ENCODE measurements at places on chromosomes 1 and 21.

DNA sequence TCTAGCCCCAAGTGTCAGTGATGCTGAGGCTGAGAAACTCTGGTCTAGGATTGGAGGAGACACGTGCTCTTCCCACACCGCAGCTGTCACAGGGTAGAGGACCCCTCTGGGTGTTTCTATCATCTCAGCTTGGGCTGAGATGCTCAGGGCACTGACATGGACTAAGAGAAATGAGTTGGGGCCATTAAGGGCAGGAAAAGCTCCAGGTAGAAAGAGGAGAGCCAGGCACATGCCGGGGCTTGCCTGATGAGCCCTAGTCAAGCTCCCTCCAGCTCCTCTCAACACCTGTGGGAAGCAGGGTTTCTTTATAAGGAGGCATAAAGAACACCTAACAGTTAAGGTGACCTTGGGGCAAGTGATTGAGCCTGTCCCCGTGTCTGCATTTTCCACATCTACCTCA is 17.3 kb downstream of the ABCA4 start:
- DNase-seq: no peak

DNA sequence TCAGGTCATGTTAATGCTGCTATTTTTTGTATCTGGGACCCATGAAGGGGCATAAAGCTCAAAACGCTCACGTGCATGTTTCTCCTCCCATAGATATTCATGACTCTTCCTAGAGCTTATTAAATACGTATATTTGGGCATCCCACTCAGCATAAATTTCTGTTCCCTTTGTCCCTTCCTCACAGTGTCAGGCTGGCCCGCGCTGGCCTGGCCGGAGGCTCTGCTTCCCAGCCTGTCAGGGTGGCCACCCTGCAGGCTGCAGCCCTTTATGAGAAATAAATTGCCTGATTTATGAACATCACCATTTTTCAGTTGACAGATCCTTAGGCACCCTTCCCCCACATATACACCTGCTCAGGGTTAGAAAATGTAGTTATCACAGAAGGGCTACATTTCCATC is 44.0 kb upstream of the NTPCR start:
- no peak for DNase-seq

- no peak for DNase-seq
Observed at GRCh38 chr1:81974222-81974841, 173.6 kb downstream of the ADGRL2 start.

DNA sequence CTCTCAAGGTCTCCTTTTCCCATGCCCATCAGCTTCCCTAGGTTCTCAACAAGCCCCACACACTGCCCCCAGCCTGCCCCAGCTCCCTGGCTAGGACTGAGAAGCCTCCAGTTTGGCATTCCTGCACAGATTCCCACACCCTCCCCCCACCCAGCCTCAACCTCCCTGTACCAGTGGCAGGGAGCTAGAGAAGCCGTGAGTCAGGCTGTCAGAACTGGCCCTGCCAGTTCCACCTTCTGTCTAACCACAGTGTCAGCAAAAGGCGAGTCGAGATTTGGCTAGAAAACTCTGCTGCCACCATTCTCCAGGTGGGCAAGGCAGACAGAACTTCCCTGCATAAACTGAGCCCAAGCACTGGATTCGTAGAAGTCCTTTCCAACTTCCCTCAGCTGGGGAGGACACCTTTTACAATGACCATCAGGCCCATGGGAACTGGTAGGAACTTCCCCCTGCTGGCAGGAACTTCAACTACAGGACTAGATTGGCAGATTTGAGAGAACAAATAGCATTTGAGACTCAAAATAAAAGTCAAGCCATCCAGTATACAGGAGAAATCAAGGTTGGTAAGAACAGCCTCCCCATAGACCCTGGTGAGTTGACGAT is 31.0 kb downstream of the TNNT2 start:
- no peak for DNase-seq

GRCh38 chr1:221816899-221817298 is 75.0 kb upstream of the DUSP10 start:
- no peak for DNase-seq

DNA sequence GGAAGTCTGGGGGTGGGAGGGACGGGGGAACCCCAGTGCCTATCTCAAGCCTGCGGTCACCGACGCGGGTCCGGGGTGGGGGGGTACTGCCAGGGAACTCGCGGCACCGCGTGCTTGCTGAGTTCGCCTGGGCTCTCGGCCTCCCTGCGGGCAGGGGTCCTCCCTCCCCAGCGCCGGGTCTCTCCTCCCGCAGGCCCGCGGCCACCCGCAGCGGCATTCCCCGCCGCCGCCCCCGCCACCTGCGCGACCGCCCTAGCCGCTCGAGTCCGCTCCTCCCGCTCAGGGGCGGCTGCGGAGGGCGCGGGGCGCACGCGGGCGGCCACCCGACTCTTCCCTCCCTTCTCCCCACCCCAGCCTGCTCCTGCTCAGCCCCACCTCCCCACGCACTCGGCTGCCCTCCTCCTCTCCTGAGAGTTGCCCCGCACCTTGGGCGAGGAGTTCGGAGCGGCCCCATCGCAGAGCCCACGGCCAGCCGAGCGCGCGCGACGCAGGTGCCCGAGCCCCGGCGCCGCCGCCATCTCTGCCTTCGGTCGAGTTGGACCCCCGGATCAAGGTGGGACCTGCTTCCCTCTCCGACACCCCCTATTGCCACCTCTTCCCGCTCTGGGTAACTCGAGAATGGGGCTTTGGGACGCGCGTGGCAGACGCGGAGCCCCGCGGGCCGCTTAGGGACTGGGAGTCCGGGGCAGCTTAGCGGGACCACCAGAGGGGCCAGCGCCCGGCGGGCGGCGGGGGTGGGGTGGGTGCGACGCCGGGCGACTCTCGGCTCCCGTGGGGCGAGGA is 105.0 kb downstream of the LEPR start:
- no peak for DNase-seq

GRCh38 chr21:45821315-45821962 is 160.1 kb upstream of the COL6A1 start:
- peak; percentile 56 for DNase-seq

DNA sequence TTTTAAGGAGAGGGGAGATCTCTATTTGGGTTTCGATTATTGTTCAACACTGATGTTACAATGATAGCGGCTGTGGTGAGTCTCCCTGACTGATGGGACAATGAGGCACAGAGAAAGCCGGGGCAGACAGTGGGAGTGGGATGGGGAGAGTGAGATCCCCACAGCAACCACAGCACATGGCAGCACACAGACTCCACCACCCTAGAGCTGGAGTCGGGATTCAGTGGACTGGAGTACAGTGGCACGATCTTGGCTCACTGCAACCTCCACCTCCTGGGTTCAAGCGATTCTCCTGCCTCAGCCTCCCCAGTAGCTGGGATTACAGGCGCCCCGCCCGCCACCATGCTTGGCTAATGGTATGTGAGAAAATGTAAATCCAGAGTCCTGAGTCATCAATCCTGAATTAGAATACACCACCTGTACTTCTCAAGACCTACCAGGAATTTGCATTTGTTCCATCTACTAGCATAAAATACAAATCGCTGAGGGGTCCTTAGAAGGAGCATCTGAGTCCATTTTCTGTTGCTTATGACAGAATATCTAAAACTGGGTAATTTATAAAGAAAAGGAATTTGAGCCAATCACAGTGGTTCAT is 125.8 kb downstream of the TOMM20 start:
- no peak for DNase-seq

GRCh38 chr1:25629836-25630235 is 13.2 kb downstream of the MAN1C1 start:
- DNase-seq: no peak

- no peak for DNase-seq
Observed at GRCh38 chr1:50611675-50612074, 188.4 kb upstream of the DMRTA2 start.

DNA sequence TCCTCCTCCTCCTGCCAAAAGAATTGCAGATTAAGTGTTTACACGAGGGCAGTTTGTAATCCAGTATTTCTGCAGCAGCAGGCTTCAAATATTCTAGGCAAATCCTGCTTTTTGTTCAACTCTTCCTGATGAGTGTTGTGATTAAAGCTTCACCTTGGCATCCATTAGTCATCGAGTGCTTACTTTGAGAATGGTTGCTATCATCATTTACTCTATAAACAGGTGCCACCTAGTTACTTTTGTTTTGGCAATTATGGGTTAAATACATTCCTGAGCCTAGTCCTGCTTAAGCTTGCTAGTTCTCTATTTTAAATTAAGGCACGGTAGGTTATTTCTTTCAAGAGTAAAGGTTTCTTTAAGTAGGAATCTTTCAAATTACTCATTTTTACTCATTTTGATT is 20.3 kb downstream of the PDC start:
- DNase-seq: no peak

Measured in activated CD8-positive, alpha-beta memory T cell treated with anti-CD3 and anti-CD28 coated beads for 24 hours (primary cell).